PC-9 (cell line): ENCODE measurements at places on chromosomes 3 and 15. TPM values are rescaled to one million over a fixed set of nuclear protein-coding genes. Genes with fewer than 3 reads are reported as not detected.

RLBP1 gene
- not detected in 2 replicates for total RNA-seq

NR1I2 gene
- total RNA-seq = not detected in 2 replicates

B3GNT5 gene
- total RNA-seq = 30.7 and 33.6 TPM in 2 replicates

MYO5C gene
- total RNA-seq = 35.6 and 41.1 TPM in 2 replicates

CPNE4 gene
- total RNA-seq = 0.10 and 0.22 TPM in 2 replicates

GOLGA6L7 gene
- total RNA-seq = not detected in 2 replicates

TRH gene
- not detected in 2 replicates for total RNA-seq

ERC2 gene
- 0.75 and 1.4 TPM in 2 replicates for total RNA-seq

USP4 gene
- total RNA-seq = 39.8 and 42.9 TPM in 2 replicates

NFKBIZ gene
- total RNA-seq = 44.9 and 57.7 TPM in 2 replicates

ST8SIA2 gene
- total RNA-seq = not detected in 2 replicates

OR5H6 gene
- not detected in 2 replicates for total RNA-seq

CEP19 gene
- total RNA-seq = 3.4 and 5.5 TPM in 2 replicates

LPP gene
- 113 and 148 TPM in 2 replicates for total RNA-seq
